ENCODE measurements at places on chromosomes 7 and 10.

DNA sequence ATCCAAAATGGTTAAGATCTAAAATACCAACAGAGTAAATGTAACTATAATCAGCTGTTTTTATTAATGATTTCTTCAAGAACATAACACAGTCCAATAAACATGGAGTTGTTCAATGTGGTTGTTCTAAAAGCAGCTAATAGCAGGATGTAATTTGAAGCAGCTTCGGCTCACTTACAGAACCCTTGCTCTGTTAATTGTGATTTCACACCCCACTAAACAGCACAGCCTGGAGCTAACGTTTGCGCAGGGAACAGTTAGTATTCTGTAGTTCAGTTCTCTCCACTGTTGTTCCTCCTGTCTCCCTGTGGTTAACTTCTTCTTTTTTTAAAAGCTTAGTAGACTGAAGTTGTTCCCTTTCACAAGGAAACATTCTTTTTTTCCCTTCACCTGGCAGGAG, 104.0 kb downstream of the GRM3 start:
- DNase-seq, result no peak

GRCh38 chr10:13792006-13792405, 205.2 kb downstream of the PRPF18 start:
- no peak for DNase-seq

- no peak for DNase-seq
Measured at GRCh38 chr7:12929476-12930140, 242.2 kb downstream of the ARL4A start.

GRCh38 chr7:32102432-32102873, 32.2 kb upstream of the PDE1C start:
- no peak for DNase-seq

DNA sequence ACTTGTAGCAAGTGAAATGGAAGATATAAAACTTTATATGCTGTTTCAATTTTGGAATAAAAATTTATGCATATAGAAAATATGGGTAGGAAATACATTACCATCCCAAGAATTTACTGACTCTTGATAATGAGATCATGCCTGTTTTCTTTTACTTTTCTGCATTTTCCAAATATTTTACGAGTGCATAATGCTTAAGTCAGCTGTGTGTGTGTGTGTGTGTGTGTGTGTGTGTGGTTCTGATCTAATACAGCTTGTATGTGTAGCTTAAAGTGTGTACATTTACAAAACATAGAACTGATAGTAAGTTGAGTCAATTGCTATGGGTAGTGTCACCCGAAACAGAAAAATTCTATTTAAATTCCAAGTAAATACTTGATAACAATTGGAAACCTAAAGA, 315.9 kb upstream of the LRRN3 start:
- peak; percentile 71 for DNase-seq

DNA sequence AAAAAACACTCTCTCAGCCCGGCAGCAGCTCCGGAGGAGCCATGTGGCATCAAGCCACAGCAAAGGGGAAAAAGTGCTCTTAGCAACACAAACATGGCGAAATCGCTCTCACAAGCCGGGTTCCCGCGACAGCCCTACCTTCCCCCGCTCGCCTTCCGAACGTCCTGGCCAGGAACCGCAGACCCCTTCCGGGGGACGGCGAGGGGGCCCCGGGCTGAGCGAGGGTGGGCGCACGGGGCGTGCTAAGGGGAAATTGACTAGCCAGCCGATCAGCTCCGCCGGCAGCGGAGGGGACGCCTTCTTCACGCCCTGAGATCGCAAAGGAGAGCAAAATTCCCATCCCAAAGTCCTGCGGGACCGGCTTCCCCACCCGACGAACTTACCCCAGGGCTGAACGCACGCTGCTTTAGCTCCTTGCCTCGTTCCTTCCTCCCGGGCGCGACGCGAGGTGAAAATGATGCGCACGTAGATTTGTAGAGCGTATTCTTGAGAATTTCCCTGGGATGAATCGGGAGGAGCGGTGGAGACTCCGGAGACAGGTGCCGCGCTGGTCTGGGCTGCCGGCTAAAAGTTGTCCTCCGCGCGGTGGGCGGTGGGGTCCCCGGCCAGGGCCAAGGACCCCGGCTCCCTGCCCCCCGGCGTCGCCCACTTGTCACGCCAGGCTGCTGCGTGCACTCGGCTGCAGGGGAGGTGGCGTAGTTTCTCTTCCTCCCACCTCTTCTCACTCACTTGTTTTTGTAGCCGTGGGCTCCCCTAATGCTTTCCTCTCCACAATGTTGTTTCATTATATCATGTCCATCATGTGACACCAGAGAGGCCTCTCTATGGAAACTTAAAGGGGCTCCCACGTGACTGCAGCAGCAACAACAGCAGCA, 220.1 kb upstream of the MKLN1 start:
- peak; percentile 71 for DNase-seq

DNA sequence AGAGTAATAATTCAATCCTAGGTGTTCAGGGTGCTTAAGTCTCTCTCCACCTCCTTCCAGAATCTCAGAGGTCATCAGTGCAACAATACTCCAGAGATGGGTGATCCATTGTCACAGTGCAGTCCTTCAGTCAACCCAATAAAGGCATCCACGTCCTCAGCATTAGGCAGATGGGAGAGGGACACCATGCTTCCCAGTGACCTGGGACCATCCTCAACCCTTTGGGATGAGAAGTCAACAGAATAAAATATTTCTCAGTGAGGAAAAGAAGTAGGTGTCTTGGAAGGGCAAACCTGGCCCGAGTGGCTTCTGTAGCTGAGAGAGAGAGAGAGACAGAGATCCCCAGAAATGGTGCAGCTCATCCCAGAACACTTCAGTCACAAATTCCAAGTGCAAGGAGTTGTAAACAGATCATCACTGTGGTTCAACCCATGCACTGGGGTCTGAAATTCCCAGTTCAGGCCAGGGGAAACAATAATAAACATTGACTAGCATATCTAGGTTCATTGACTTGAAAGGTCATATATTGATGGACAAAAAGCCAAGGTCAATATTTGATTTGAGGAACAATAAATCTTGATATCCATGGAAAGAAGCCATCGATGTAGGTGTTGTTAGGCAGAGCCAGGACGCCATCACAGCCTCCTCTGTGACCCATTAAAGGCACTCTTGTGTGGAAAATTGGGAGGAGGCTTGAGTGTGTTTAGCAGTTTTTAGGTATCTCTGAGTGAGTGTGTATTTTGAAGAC, 256.0 kb upstream of the ZMIZ1 start:
- DNase-seq, result no peak

DNA sequence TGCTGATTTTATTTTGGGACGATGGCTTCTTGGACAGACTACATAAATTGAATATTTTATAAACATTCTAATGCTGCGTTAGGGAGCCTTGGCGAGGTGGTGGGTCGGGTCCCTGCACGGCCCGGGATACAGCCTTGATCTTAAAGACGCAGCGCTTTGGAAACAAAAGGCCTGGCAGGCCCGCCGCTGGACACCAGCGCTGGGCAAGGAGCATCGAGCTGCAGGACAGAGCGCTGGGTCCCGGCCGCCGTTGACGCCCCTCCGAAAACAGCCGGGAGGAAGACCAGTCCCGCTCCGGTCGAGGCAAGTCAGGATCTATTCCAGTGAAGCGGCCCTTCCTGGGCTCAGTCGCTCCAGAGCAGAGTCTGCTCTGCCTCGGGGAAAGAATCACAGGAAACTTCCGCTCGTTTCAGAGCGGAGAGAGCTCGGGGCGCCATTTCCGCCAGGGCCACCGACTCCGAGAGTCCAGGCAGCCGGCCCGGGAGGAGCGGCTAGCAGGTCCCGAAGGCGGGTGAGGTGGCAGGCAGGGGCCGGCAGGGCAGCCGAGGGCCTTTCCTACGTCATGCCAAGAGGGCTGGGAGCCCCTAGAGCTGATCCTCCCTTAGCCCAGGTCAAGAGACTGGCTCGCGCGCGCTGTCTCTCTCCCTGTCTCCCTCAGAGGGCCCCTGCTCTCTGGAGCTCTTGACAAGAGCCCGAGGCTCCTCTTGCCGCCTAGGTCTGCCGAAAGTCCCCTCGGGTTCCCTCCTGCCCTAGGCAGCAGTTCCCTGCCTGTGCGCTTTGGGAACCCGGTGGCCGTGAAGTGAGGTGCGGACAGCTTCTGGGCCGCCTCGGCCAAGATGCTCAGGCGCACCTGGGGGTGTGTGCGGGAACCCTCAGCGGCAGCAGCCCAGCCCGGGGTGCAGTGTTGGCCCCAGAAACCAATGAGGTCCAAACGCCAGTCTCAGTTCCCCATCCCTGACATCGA, 1.4 kb upstream of the DRGX start:
- DNase-seq, result no peak

DNA sequence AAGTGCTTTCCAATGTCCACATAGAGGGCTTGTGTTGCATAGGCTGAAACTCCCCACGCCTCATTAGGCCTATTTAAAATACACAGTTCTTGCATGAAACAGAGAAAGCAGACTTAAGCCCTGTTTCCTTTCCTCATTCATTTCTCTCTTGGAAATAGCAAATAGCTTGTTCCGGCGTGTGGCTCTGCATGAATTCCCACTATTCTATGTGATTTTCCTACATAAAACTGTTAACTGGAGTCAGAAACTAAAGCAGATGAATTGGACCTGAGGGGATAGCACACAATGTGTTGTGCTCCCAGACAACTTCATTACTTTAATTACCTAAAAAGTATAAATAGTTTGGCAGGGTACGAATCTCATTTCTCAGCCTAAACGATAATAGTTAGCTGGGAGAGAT, 981.5 kb downstream of the SORCS1 start:
- no peak for DNase-seq

DNA sequence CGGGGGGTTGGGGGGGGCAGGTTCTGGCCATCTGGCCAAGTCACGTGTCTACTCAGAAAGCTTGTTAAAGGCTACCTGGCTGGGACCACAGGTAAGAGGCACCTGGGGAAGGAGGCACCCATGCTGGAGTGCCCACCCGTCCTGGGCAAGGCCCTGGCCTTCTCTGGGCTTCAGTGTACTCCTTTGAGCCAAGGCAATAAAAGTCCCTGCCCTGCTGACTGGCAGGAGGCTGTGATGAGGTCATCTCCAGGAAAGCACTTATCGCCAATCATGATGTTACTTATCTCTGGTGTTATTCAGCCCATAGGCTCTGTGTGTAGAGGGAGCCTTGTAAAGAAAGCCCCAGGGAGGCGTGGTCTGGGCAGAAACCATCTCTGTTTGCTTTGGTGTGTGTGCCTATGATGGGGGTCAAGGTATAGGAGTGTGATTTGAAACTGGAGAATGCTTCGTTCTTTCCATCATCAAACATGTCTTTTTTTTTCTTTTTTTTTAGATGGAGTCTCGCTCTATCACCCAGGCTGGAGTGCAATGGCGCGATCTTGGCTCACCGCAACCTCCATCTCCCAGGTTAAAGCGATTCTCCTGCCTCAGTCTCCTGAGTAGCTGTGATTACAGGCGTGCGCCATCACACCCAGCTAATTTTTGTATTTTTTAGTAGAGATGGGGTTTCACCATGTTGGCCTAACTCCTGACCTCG, 2.5 kb upstream of the CLDN4 start:
- DNase-seq, result peak; percentile 31

DNA sequence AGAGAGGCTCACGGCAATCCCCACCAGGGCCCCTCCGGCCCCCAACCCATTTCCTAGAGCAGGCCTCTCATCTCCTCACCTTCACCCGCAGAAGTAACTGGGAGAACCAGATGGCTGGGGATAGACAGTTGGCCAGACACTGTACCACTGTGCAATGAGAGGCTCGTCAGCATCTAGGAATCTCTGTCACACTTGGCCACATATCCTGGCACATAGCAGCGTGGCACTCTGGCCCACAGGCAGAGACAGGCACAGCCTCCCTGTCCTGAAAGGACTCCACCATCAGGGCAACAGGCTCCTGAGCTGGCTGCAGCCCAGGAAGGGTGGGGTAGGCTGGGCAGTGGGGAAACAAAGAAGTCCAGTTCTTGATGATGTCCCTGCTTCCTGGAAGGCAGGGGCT, 45.8 kb downstream of the C10orf143 start:
- DNase-seq, result no peak

DNA sequence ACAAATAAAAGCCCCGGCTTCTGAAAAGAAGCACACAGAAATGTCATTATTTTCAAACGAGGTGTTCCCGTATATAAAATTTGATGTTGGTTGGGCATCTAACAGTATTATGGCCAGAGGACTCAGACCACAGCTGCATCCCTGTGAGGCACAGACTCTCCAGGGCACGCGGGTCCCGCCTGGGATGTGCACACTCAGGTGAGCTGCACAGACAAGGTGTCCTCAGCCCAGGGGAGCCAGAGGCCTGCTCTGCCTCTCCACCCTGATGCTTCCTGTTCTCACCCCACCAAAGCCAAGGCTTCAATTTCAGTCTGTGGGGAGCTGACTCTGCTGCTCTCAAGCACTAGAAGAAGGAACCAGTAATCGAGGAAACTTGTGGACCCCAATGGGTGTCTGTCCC, 1.7 kb upstream of the CYP2E1 start:
- no peak for DNase-seq

GRCh38 chr7:131057015-131057793, 270.5 kb upstream of the MKLN1 start:
- peak; percentile 90 for DNase-seq

- peak; percentile 76 for DNase-seq
Measured at GRCh38 chr7:42096681-42097561, 140.1 kb downstream of the GLI3 start.

DNA sequence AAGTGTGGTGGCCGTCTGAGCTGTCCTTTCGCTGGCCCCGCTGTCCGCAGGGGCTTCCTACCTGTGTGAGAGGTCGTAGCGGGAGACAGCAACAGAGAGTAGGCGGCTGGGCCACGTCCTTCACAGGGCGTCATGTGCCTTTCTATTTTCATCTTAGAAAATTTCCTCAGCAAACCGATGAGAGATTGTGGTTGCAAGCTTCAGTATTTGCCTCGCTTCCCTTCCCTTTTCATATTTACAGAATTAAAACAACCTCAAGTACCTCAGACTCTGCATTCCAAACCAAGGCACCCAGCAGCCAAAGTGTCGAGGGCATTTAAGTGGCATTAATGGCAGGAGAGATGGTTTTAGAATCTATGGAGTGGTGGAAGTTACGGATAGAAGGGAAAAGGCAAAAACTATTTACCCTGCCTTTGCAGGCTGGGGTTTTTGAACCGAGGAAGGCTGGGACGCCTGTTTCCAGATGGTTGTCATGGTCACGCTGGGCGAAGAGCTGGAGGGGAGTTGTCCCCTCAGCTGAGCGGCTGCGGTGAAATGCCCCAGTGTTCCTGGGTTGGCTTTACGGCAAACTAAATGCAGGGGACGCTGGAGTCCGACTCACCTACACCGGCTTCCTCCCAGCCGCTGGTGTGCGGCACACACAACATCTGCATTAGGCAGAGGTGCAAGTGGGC, 41.9 kb downstream of the WIPI2 start:
- DNase-seq, result no peak

DNA sequence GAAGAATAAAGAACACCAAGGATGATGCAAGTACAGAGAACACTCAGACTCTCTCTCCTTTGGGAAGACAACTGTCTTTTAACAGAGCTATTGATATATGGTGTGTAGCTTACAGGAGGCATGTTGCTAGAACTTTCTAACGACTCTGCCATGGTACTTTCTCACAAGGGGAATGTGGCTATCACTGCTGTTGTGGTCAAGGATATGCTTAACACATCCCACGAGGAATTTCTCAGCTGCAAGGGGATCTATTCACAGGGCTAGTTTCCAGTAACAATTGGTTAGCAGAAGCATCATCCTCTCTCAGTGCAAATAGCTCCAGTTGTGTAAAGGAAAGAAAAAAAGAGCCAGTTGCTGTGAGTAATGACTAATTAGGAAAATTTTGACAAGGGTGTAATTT, 826.0 kb downstream of the SORCS1 start:
- DNase-seq, result peak; percentile 89

All from fibroblast of skin of abdomen (primary cell).